ENCODE measurements at places on chromosomes 7 and 10.

GRCh38 chr10:101897633-101898032 lies 54.0 kb upstream of the KCNIP2 start:
- DNase-seq: no peak

- DNase-seq: no peak
Observed at GRCh38 chr10:119314061-119314460, 106.7 kb downstream of the GRK5 start.

DNA sequence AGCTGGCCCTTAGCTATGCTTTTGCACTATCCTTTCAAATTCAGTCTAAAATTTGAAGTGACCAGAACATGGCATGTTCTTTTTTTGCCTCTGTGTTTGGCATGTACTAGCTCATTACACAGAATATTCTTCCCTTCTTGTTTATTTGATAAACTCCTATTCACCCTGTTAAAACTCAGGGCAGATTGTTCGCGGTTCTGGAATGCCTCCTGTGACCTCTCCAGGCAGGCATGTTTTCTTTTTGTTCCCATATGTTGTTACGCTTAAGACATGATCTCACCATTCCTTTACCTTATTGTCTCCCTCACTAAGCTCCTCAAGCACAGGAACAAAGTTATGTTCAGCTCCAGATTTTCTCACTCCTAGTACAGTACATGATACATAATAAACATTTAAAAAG lies 181.7 kb downstream of the CCSER2 start:
- DNase-seq: no peak

- no peak for DNase-seq
Observed at GRCh38 chr10:5552376-5553321, 27.9 kb downstream of the CALML3 start.

- no peak for DNase-seq
Observed at GRCh38 chr10:132058111-132058745, 7.5 kb upstream of the JAKMIP3 start.

GRCh38 chr10:98332623-98333269 lies 64.8 kb upstream of the LOXL4 start:
- no peak for DNase-seq
